AG20443 (cell line): ENCODE measurements at places on chromosomes 1 and 21.
A peak's percentile ranks its signal among the peaks of the same experiment; 100 is the strongest.

DNA sequence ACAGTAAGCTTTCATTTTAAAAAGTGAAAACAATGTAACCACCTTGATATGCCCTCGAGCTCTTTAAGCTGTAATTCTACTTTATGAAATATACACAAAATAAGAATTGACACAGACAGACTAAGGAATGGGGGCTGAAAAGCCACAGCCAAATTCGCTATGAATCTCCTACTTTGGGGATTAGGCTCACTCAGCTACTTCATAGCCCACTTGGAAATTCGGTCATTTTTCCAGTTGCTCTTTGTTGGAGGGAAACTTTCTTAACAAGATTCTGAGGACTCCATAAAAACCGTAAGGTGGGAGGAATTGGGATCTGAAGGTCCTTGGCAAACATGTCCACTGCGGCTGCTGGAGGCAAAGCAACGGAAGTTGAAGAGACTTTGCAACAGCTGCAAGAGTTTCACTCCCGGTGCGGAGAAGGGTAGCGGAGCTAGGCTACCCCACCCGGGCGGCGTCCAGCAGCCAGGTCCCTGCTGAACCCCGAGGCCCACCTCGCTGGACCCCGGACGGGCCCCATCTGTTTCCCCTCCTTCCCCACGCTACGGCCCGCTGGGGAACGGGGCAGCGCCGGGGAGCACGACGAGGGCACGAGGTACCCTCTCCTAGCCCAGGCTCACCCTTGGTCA, 634 bp downstream of the MYCBP start:
- peak; percentile 41 for DNase-seq

- no peak for DNase-seq
These were observed 36.3 kb downstream of the FAAP20 start for GRCh38 chr1:2158272-2158671.

DNA sequence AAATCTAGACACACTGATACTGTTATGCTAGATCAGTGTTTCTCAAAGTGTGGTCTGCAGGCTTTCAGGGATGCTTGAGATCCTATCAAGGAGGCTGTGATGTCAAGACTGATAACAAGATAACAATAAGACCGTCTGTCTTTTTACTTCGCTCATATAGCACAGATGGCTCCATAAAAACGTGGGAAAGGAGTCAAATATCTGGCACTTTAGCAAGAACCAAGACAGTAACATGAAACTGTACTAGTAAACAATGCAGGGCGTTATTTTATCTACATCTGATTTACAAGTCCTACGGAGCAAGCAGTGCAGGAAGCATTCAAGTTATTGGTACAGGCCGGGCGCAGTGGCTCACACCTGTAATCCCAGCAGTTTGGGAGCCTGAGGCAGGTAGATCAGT, 3.6 kb upstream of the SPRR3 start:
- DNase-seq = no peak

GRCh38 chr1:174005032-174005431, 17.1 kb downstream of the RC3H1 start:
- peak; percentile 33 for DNase-seq

DNA sequence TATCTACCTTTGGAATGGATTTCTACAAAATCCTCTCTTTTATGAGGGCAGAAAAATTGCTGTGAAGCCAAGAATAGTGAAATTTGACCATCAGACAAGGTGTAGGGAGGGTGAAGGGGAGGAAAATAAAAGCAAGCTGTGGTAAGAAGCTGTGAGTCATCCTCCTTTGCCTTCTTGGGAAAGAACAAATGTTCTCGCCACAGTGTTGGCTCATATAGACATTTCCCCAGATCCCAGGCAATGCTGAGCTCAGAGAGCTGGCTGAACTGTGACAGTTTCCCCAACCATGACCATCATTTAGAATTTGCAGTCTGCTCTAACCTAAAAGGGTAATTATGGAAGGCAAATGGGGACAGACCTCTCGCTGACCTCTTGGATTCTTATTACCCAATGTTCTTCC, 235.4 kb downstream of the PBX1 start:
- DNase-seq = peak; percentile 93

DNA sequence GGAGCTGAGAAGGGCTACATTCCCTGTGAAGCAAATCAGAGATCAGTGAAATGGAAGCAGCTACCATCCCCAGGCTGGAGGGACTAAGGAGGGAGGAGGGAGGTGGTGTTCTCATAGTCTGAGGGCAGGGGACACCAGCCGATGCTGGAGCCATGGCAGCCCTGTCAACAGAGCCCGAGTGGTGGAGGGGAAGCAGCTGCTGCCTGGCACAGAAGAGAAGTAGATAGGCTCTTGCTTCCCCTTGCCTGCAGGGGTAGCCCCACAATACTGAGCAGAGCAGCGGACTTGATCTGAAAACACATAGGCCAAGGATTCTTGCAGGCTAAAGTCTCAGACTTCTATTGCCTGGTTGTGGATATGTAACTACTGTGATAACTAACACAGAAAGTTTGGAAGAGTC, 255.1 kb downstream of the FGGY start:
- DNase-seq = no peak

GRCh38 chr1:205262731-205263171, 35.0 kb downstream of the TMCC2 start:
- DNase-seq = no peak
